CD4-positive, alpha-beta memory T cell (primary cell): ENCODE measurements at places on chromosomes 2 and 18. TPM values are rescaled to one million over a fixed set of nuclear protein-coding genes. Genes with fewer than 3 reads are reported as not detected.

ITSN2 gene
- 72.1 TPM for polyA plus RNA-seq

TMEM127 gene
- 46.0 TPM for polyA plus RNA-seq

GREB1L gene
- 0.16 TPM for polyA plus RNA-seq

CHMP3 gene
- 81.3 TPM for polyA plus RNA-seq

INHBB gene
- polyA plus RNA-seq = not detected

BOLL gene
- polyA plus RNA-seq = not detected

SERPINB12 gene
- polyA plus RNA-seq = not detected

MC5R gene
- not detected for polyA plus RNA-seq

ABCG8 gene
- not detected for polyA plus RNA-seq

ERICH2 gene
- not detected for polyA plus RNA-seq

AQP12B gene
- not detected for polyA plus RNA-seq

DNA sequence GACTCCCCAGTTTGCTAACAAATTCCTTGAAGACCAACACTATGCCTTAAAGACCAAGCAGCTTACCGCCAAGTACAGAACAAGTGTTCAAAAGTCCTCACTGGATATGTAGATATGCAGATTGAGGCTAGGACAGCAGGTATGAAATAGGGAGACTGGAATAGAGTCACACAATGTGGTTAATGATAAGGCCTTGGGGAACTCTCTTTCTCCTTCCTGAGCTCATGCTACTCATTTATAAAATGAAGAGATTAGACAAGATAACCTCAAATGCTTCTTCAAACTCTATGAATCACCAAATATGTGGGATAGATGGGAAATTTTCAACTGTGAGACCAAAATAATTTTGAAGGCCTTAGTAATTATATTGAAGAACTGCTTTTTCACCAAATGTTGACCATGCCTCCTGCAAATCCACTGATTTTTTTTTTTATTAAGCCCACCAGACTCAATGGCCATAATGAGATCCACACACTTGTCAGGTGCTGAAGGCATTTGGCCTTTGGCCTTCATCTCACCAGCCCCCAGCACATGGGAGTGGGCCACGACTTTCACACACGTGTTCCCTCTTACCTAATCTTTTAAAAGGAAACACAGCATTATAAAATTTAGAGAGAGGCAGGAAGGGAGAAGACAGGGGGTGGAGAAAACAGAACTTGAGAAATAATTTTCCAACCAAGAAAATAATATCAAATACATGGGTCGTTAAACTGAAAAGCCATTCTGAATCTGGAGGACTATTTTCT, 181.5 kb downstream of the EN1 start:
- H3K27me3 ChIP-seq = no peaks in the 10 kb centered on the region
- no peak overlapping the region for H3K27ac ChIP-seq
- no peaks in the 10 kb centered on the region for H3K4me1 ChIP-seq
- H3K4me3 ChIP-seq = no peak overlapping the region
- DNase-seq = no peak

GRCh38 chr18:10422731-10423130, 31.7 kb upstream of the APCDD1 start:
- no peak overlapping the region for H3K27ac ChIP-seq
- no peak overlapping the region for H3K4me3 ChIP-seq
- no peaks in the 10 kb centered on the region for H3K4me1 ChIP-seq
- H3K36me3 ChIP-seq = no peaks in the 10 kb centered on the region
- DNase-seq = no peak

DNA sequence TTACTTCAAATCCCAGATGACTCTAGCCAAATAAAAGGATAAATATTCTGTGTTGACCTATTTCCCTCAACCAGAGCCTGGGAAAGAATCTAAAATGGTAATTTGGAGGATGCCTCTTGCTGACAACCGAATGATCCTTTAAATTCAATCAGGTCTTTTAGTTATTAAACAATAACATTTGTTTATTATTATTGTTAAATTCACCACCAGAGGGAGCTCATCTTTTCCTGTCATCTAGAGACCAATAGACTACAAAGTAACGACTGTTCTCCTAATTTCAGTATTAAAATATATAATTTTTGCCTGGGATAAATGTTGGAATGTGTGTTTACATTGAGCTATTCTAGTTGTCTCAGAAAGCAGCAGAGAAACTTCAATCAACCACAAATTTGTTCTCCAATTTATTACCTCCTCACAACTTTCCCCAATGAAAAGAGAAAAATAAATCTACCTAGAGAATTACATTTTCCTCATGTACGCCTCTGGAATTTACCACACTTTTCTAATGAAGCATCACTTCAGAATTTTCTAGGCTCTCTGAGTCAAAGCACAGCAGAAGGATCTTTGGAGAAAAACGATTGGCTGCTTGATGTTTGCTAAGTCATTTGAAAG, 142.7 kb downstream of the SCG2 start:
- no peak overlapping the region for H3K4me3 ChIP-seq
- H3K36me3 ChIP-seq = no peaks in the 10 kb centered on the region
- no peak overlapping the region for H3K27ac ChIP-seq
- H3K4me1 ChIP-seq = no peaks in the 10 kb centered on the region

- H3K36me3 ChIP-seq = no peaks in the 10 kb centered on the region
- DNase-seq = no peak
- no peaks in the 10 kb centered on the region for H3K4me1 ChIP-seq
- no peak overlapping the region for H3K4me3 ChIP-seq
Measured at GRCh38 chr2:18966131-18966530, 376.8 kb upstream of the NT5C1B start.

DNA sequence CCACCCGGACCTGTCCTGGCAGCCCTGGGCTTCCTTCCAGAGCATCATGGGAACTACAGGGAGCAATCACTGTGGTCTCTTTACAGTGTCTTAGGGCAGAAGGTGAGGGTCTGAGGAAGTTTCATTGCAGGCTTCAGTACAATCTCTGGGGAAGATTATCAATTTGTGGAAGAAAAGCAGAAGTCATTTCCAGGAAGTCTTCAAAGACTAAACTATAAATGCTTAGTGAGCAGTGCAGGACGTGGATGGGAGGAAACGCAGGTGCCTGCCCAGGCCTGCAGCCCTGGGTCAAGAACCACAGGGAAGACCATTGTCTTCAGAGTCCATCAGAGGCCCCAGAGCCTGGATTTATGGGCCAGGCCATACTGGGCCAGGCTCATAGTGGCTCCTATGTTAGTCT, 54.3 kb downstream of the INO80C start:
- no peaks in the 10 kb centered on the region for H3K36me3 ChIP-seq
- no peaks in the 10 kb centered on the region for H3K4me1 ChIP-seq
- H3K4me3 ChIP-seq = no peak overlapping the region

GRCh38 chr2:12704378-12704777, 12.4 kb upstream of the TRIB2 start:
- no peak overlapping the region for H3K4me3 ChIP-seq
- DNase-seq = no peak
- no peaks in the 10 kb centered on the region for H3K27me3 ChIP-seq
- H3K36me3 ChIP-seq = no peaks in the 10 kb centered on the region
- H3K27ac ChIP-seq = no peak overlapping the region

GRCh38 chr2:96273763-96274162, 7.7 kb downstream of the CIAO1 start:
- H3K36me3 ChIP-seq = peaks cover 69% of the 10 kb centered on the region
- H3K4me1 ChIP-seq = no peaks in the 10 kb centered on the region
- no peaks in the 10 kb centered on the region for H3K27me3 ChIP-seq
- DNase-seq = no peak
- no peak overlapping the region for H3K4me3 ChIP-seq
- no peak overlapping the region for H3K27ac ChIP-seq

DNA sequence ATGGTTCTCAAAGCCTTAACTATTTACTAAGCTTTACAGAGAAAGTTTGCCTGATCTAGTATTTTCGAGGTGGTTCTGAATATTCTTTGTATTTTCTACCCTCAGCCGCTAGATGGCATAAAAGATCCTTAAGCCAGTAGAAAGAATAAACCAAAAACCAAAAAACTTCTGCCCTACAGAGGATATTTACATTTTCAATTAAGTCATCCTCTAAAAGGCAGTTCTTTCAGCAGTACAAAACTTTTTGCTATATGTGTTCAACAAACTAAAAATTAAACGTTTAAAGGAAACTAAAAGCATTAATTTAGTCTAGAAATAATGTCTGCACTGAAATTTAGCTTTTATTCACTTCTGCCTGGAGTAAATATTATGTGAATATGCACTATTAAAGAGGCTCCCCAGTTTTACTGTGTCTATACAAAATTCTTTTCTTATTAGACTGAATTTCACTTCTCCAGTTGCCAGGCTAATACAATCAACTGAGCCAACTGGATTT, 297.5 kb downstream of the PIEZO2 start:
- H3K4me3 ChIP-seq = no peak overlapping the region
- H3K4me1 ChIP-seq = no peaks in the 10 kb centered on the region

- no peak for DNase-seq
- H3K27ac ChIP-seq = no peak overlapping the region
- no peaks in the 10 kb centered on the region for H3K36me3 ChIP-seq
- no peak overlapping the region for H3K4me3 ChIP-seq
Measured at GRCh38 chr2:127580167-127581049, 44.9 kb downstream of the MYO7B start.

GRCh38 chr18:9827793-9828505, 57.8 kb upstream of the TXNDC2 start:
- H3K36me3 ChIP-seq = no peaks in the 10 kb centered on the region
- H3K4me1 ChIP-seq = no peaks in the 10 kb centered on the region
- DNase-seq = no peak
- H3K4me3 ChIP-seq = no peak overlapping the region
- H3K27ac ChIP-seq = no peak overlapping the region
- no peaks in the 10 kb centered on the region for H3K27me3 ChIP-seq

- no peaks in the 10 kb centered on the region for H3K27me3 ChIP-seq
- DNase-seq = no peak
- no peak overlapping the region for H3K4me3 ChIP-seq
- H3K4me1 ChIP-seq = no peaks in the 10 kb centered on the region
- no peak overlapping the region for H3K27ac ChIP-seq
- H3K36me3 ChIP-seq = no peaks in the 10 kb centered on the region
Measured at GRCh38 chr2:110910423-110910822, 178.1 kb downstream of the ACOXL start.

DNA sequence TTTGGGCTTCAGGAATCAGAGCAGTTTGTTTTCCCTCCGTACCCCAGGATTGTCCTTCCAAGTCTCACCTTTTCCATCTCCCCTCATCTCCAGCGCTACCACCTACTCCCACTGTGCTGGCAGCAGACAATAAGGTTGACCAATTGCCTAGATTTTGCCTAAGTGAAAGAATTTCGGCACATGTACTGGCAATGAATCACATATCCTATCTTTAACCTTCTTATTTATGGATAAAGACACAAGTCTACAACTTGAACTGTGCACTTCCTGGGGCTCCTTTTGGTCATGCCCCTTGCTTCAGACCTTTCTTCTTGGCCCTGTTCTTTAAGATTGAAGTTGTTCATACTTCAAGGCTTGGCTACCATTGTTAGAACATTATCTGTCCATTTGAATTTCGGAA, 71.4 kb downstream of the KCMF1 start:
- peaks cover 56% of the 10 kb centered on the region for H3K36me3 ChIP-seq
- H3K27me3 ChIP-seq = no peaks in the 10 kb centered on the region
- H3K4me3 ChIP-seq = no peak overlapping the region
- no peak overlapping the region for H3K27ac ChIP-seq
- no peak for DNase-seq

- no peaks in the 10 kb centered on the region for H3K4me1 ChIP-seq
- no peaks in the 10 kb centered on the region for H3K36me3 ChIP-seq
- H3K27ac ChIP-seq = no peak overlapping the region
- DNase-seq = no peak
- no peaks in the 10 kb centered on the region for H3K27me3 ChIP-seq
- no peak overlapping the region for H3K4me3 ChIP-seq
Measured at GRCh38 chr2:62657783-62658182, 47.7 kb upstream of the EHBP1 start.

- H3K4me1 ChIP-seq = peaks cover 76% of the 10 kb centered on the region
- DNase-seq = no peak
- H3K36me3 ChIP-seq = no peaks in the 10 kb centered on the region
- H3K27ac ChIP-seq = no peak overlapping the region
Measured at GRCh38 chr2:227462462-227462951, 9.4 kb upstream of the AGFG1 start.

GRCh38 chr18:63648241-63648640, 4.2 kb upstream of the SERPINB4 start:
- H3K27ac ChIP-seq = no peak overlapping the region
- no peak overlapping the region for H3K4me3 ChIP-seq
- no peaks in the 10 kb centered on the region for H3K36me3 ChIP-seq
- DNase-seq = no peak
- H3K27me3 ChIP-seq = no peaks in the 10 kb centered on the region

DNA sequence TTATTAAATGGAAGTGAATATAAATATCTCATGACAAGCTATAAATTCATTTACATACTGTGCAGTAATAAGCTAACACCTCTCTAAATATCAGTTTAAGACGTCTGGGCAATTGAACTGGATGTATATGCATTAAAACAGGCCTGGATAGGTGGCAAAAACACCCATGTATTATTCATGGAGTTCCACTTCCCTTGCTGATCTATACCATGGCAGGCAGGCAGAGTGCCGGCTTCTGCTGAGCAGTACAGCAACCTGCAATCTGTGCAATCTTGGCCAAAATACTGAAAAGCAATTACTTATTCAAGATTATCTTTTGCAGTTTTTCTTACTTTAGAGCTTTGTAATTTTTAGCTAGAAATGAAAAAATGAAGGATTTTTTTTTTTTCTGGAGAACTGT, 112.1 kb upstream of the PIEZO2 start:
- no peaks in the 10 kb centered on the region for H3K4me1 ChIP-seq
- no peak overlapping the region for H3K4me3 ChIP-seq
- no peak overlapping the region for H3K27ac ChIP-seq
- H3K27me3 ChIP-seq = no peaks in the 10 kb centered on the region
- DNase-seq = no peak

DNA sequence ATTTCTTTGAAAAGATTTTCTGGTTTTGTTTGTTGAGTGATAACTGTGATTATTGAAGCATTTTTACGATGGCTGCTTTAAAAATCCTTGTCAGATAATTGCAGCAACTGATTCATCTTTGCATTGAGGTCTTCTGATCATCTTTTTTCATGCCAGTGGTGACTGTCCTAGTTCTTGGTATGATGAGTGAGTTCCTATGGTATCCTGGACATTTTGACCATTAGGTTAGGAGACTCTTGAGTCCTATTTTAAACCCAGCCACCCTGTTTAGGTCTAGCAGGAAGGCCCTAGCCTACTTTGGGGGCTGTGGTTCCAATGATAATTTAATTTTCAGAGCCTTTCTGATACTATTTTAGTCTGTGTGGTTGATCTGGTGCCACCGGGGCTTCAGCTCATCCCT, 72.7 kb upstream of the REV1 start:
- no peaks in the 10 kb centered on the region for H3K4me1 ChIP-seq
- no peak for DNase-seq
- H3K36me3 ChIP-seq = no peaks in the 10 kb centered on the region
- no peak overlapping the region for H3K27ac ChIP-seq

DNA sequence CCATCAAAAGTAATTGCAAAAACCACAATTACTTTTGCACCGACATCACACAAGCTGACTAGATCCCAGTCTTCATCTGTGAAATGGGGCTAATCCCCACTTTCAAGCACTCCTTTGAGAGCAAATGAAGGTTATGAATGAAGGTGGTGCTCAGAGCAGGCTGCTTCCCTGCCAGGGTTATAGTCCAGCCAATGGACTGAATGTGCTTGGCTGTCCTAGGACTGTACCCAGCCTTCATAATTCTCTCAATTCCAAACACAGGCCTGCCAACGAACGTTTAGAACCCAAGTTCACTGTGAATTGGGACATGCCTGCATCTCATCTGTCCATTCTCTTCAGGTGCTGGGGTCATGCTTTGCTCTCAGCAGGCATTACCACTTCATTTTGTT, 27.8 kb upstream of the ICOS start:
- no peak for DNase-seq
- no peaks in the 10 kb centered on the region for H3K36me3 ChIP-seq
- H3K4me1 ChIP-seq = peaks cover 18% of the 10 kb centered on the region
- H3K27me3 ChIP-seq = no peaks in the 10 kb centered on the region
- no peak overlapping the region for H3K4me3 ChIP-seq
